ENCODE measurements at places on chromosomes 7 and 10.

DNA sequence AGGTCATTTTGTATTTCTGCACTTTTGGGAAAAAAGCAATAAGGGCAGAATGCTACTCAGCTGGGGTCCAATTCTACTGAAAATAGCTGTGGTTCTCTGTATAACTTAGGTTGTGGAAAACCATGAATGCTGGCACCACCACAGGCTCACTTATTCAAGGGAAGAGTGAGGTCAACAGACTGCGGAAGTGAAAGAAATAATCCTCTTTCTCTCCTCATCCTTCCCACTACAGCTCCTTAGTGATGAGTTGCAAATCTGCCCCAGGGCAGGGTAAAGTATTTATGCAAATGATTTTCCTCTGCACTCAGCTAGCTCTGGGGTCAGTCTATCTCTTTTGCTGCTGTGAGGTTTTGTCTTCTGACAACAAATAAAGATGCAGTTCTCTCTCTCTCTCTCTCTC is 74.1 kb upstream of the PTPRZ1 start:
- no peak for DNase-seq

DNA sequence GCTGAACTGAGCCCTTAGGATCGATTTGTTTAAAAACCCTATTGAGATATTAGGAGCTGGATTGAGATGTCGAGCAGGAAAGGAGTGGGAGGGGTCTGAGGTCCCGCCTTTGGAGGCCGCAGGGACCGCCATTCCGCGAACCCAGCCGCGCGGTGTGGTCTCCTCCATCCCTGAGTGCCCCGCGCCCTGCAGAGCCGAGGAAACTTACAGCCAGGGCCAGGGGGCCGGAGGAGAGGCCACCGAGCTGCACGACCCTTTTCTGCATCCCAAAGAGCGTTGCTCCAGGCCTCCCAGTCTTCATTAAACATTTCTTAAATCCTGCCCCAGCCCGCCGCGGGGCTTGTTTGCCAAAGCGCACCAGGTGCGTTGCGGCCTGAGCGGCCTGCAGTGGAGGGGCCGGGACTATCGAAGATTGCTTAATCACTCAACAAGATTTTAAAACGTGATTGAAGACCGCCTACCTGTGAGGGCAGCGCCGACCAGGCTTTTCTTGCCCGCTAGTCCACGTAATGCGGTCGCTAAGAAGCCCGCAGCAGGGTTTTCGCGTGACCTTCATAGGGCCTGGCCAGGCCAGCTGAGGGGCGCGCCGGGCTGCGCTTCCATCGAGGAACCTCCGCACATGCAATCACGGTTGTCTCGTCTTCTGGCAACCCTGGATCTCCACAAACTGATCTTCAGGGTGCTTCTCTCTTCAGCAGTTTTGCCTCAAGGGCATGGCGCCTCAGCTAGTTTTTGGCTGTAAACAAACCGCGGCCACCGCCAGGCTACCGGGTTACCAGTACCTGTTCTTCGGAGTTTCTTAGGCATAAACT is 2.0 kb upstream of the CTBP2 start:
- no peak for DNase-seq

- no peak for DNase-seq
Observed at GRCh38 chr7:55072251-55072650, 53.4 kb downstream of the EGFR start.

GRCh38 chr10:53786236-53786900 is 1013.8 kb upstream of the MBL2 start:
- DNase-seq: peak; percentile 28

DNA sequence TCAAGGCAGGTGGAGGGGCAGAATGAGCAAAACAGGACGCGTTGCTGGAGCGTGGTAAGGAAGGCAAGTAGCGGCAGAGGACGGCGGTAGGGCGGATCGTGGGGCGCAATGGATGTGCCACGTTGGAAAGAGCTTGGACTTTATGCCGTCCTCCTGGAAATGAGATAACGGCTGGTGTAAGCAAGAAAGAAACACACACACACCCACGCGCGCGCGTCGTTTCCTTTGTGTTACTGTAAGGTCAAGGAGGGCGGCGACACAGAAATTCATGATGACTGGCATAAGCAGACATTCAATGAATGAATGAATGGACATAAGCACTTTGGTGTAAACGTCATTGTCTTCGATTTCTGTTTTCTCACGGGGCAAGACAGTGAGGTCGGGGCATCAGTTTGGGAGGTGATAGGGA is 683 bp upstream of the ENTPD7 start:
- no peak for DNase-seq

DNA sequence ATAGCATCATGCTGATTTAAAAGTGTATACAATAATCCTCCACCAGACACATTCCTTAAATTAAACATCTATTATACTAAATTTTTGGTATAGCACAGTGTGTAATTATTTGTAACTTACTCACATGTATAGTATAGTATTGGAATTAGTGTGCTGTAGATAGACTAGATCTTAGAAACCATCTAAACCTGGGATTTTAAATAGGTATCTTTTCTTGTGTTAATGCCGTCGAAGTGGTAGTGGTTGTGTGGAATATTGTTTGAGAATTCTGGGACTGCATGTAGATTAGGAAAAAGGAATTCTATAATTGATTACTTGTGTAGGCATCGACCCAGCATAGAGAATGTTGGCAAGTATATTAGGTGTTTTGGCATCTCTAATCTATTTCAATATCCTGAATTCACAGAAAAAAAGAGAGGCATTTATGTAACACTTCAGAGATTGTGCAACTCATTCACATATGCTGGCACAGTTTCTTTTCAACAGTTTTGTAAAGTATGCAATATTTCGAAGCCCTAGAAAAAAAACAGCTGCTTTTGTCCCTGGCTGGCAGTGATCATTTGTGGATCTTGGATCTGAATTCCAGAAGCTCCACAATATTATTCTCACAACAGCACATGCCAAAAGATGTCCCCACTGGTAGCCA is 145.5 kb upstream of the AGR3 start:
- DNase-seq: no peak

- no peak for DNase-seq
Observed at GRCh38 chr7:124764847-124765400, 668 bp downstream of the GPR37 start.

GRCh38 chr10:86899132-86899531 is 58.3 kb downstream of the MMRN2 start:
- DNase-seq: no peak

- DNase-seq: no peak
Observed at GRCh38 chr7:155391414-155391813, 66.5 kb upstream of the EN2 start.

GRCh38 chr10:2445370-2445769 is 622.0 kb upstream of the PFKP start:
- no peak for DNase-seq

GRCh38 chr10:8070440-8070839 is 16.0 kb downstream of the GATA3 start:
- no peak for DNase-seq
